ENCODE measurements at places on chromosomes 12 and 14.

- DNase-seq: no peak
These were observed 9.8 kb downstream of the BTBD7 start for GRCh38 chr14:93322929-93323599.

- no peak for DNase-seq
These were observed 7.1 kb downstream of the ETFRF1 start for GRCh38 chr12:25202137-25202536.

DNA sequence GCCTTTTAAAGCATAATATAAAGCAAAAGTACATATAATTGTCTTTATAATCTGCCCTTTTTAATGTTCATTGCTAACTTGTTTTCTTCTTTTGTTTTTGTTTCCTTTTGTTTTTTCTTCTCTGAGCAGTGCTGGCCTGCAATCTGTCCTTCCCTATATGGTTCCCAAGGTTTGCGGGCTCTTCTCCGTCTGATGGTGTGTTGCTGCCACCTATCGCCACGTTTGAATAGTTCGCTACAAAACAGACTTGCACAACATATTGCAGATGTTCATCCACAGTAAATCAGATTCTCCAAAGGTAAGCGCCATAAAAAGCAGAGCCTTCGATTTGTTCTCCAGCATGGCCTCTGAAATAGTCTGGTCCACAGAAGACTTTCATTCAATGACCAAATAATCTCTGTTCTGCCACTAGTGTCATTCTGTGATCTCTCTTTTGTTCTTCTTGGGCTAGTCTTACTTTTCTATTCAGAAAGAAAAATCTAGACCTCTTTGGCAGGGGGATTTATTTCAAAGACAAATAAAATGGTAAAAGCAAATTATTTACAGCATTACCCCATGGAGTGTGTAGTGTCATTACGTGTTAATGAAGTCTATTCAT is 33.5 kb downstream of the C12orf50 start:
- DNase-seq: peak; percentile 40

- DNase-seq: peak; percentile 84
These were observed 144.4 kb downstream of the AKAP6 start for GRCh38 chr14:32473464-32473855.

DNA sequence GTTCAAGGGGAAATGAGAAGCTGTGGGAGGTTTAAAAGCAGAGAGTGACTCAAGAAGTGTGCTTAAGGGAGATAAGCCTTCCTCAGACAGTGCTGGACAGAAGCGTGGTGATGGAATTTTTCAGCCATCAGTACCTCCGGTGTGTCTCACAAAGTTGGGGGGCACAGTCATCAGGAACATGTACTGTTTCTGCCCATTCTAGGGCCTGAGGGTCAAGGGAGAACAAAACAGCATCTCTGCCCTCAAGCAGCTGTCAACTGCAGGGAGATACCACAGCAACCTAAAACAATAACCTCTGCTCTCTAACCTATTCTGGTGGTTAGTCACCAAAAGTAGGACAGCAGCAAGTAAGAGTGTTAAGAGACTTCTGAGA is 2.0 kb upstream of the STON2 start:
- no peak for DNase-seq

DNA sequence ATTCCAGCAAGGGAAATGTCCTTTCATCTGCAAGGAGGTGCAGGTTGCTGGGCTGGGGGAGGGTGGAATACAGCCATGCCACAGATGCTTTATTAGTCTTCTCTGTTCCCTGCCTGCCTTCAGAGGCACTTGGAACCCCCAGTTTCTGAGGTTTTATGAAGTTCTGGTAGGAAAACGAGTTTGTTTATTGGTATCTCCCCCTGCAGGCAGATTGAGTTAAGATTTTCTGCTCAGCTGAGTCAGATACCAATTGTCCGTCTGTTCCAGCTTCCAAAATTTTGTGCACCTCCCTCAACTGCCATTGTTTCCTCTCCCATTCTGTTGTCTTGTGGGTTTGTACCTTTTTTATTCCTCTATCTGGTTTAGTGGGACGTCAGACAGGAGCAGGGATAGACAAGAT is 155.6 kb downstream of the ETV6 start:
- DNase-seq: no peak

DNA sequence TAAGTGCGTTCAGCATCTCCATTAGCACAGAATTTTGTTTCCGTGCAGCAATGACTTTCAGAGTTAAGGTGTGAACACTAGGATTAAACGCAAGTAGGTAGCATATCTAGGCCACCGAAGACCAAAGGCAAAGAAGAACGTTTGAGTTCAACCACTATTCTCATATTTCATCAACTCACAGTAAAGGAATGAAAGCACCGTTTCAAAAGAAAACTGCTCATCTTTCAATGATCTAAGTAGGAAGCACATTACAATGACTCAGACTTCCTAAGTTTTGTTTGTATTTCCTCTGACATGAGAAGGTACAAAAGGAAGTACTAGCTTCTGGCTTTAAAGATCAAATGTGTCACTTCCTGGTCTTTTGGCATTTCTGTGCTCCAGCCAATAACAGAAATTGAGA is 57.6 kb downstream of the ACADS start:
- peak; percentile 9 for DNase-seq

DNA sequence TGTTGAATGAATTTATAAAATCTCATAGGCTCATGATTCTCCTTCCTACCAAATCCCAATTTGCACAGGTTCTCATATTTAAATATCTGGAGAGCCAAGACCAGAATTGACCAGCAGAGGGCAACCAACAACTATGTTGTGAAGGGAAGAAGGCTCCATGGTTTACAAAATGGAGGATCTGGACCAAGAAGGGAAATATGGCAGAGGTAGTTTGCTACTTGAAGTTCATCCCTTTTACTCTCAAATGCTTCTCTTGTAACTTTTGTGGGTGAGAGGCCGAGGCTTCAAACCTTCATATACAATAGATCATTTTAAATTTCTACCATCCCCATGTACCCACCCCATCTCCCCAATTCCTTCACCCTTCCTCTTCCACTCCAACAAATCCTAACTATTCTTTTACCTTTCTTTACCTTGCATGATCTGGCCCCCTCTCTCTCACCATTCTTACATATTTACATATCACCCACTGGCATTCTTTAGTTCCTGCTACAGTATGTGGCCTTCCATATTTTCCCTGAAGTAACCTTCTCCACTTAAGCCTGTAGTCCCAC is 3.8 kb upstream of the SMARCC2 start:
- peak; percentile 60 for DNase-seq

DNA sequence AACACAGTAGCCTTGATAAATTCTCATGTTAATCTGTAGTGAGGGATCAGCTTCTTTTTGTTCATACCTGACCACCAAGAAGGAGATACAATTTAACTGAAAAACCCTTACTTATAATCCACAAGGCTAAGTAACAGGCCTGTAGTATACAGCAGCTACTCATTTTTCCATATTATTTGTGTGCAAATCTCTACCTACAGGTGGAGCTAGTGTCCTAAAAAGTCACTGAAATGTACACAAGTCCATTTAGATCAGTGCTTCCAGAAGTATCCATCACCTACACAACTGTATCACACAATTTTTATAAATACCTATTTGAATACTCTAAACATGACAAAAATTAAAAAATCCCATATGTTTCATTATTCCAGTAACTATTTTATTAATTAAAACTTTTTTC is 173.2 kb downstream of the SLC35F4 start:
- DNase-seq: peak; percentile 42

GRCh38 chr12:12483438-12483837 is 79.2 kb downstream of the DUSP16 start:
- DNase-seq: no peak

DNA sequence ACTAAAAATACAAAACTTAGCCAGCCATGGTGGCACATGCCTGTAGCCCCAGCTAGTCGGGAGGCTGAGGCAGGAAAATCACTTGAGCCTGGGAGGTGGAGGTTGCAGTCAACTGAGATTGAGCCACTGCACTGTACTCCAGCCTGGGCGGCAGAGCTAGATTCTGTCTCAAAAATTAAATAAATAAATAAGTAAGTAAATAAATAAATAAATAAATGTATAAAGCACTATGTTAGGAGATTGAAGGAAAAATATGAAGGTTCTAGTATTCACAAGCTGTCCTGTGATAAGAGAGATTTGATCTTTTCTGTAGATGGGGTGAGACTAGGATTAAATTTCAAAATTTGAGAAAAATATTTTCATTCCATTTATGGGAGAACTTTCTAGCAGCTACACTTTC is 5.7 kb downstream of the DNAJC22 start:
- no peak for DNase-seq

GRCh38 chr12:68378872-68379606 is 46.9 kb upstream of the MDM1 start:
- DNase-seq: no peak

DNA sequence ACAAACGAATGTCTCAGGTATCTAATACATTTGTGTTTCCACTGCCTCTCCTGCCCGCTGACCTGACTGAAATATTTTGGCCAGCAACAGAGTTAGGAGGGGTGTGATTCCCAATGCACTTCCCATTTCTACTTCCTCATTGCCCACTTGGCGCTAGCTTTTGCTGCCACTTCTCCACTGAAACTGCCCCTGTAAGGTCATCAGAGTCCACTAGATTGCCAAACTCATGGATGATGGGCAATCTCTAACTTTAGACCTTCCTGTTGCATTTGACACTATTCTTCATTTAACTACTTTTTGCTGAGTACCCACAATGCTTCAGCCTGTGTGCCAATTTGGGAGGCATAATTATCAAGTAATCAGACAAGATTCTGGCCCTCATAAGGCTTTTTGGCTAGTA is 40.8 kb downstream of the GPR65 start:
- no peak for DNase-seq

- no peak for DNase-seq
These were observed 3.8 kb downstream of the TINF2 start for GRCh38 chr14:24238527-24239037.

- DNase-seq: no peak
These were observed 11.4 kb downstream of the ATP23 start for GRCh38 chr12:57952766-57953165.

- DNase-seq: no peak
These were observed 130.7 kb upstream of the RPL10L start for GRCh38 chr14:46782281-46782680.

DNA sequence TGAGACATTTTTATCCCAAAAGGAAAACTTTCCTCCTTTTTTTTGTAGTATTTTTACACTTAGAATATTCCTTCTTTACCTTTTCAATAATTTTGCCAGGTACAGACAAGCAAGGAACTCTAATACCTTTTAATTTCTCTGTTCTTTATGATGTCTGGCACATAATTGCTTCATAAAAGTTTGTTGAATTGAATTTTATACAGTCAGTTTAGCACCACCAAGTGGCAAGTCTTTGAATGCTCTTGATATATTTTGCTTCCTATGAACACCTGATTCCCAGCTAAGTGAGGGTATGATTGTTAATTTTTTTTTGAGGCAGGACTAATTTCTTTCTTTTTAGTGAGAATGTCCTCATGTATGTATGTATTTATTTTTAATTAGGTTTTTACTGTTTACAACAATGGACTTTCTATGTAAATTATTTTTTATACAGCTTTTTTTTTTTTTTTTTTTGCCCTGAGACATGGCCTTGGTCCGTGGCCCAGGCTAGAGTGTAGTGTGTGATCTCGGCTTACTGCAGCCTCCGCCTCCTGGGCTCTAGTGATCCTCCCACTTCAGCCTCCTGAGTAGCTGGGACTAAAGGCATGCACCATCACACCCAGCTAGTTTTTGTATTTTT is 6.9 kb downstream of the TBC1D15 start:
- no peak for DNase-seq

All from GM04504 (cell line).